ENCODE measurements at places on chromosomes 1 and 21. TPM values are rescaled to one million over a fixed set of nuclear protein-coding genes. Genes with fewer than 3 reads are reported as not detected.

The OPTC gene
- not detected for total RNA-seq

The CRNN gene
- not detected for total RNA-seq

The MIXL1 gene
- total RNA-seq, result 0.05 TPM

The TNFRSF18 gene
- total RNA-seq, result not detected

The AIRE gene
- not detected for total RNA-seq

The MIER1 gene
- 8.0 TPM for total RNA-seq

The AMPD1 gene
- not detected for total RNA-seq
